ENCODE measurements at places on chromosomes 5 and 9.

DNA sequence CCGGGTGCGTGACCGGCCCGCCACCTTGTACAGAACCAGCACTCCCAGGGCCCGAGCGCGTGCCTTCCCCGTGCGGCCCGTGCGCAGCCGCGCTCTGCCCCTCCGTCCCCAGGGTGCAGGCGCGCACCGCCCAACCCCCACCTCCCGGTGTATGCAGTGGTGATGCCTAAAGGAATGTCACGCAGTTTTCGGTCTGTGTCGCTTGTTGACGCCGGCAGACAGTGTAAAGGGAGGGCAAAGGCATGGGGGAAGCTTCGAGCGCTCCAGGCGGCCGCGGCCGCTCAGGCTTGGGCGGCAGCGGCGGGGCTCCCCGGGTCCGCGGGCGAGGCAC is 1.3 kb downstream of the LRRC26 start:
- no peak for DNase-seq

GRCh38 chr9:134912126-134912840 is 5.4 kb downstream of the FCN1 start:
- DNase-seq = no peak

GRCh38 chr9:129140397-129141065 is 29.3 kb downstream of the PTPA start:
- DNase-seq = no peak

GRCh38 chr5:59421986-59422941 is 471.3 kb downstream of the PDE4D start:
- DNase-seq = no peak

DNA sequence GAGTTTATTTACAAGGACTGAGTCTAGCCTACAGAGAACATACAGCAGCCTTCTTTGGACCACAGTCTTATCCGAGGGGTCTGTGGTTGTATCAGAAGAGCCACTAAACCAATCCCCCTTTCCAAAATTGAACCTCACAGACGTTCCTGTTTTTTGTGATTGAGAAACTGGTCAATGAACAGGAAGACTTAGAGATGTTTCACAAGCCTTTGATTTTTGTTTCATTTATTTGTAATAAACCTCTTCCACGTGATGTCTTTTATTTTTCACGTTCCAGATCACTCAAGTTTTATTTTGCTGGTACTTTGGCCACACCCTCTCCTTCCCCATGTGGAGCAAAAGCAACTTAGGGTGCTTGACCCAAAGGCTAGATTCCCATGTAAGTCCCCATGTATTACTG is 16.1 kb downstream of the CCT5 start:
- no peak for DNase-seq

GRCh38 chr9:137138722-137139467 is at the start of gene GRIN1:
TSS of gene GRIN1 (plus strand) at chr9:137139154. CDS start at chr9:137139487, 333 bp downstream.
- no peak for DNase-seq

GRCh38 chr5:163564321-163564938 is 59.0 kb downstream of the MAT2B start:
- peak; percentile 28 for DNase-seq

GRCh38 chr9:136564379-136564988 is 18.6 kb upstream of the NOTCH1 start:
- DNase-seq = no peak

GRCh38 chr9:109466623-109467590 is 31.2 kb downstream of the PTPN3 start:
- DNase-seq = no peak

DNA sequence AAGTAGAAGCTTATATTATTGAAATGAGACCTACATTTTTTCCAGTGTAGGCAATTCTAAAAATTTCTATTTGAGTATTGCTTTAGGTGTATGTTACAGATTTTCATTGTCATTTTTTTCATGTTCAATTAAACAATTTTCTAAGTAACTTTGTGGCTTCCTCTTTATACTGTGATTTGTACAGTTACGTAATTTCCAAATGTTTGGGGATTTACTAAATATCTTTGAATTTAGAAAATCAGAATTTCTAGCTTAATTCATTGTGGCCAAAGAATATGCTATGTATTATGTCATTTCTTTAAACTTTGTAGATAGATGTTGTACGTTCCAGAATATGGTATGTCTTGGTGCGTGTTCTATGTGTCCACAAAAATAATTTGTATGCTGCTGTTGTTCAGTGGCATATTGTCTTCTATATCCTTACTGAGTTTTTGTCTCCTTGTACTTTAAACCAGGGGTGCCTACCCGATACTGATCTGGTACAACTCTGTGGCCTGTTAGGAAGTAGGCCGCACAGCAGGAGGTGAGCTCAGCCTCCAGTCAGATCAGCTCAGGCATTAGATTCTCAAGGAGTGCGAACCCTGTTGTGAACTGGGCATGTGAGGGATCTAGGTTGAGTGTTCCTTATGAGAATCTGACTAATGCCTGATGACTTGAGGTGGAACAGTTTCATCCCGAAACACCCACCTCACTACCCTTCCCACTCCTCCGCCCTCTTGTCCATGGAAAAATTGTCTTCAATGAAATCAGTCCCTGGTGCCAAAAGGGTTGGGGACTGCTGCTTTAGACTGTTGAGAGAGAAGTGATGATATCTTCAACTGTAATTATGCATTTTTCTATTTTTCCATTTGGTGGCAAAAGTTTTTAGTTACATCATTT is 63.5 kb downstream of the UBE2R2 start:
- DNase-seq = no peak

DNA sequence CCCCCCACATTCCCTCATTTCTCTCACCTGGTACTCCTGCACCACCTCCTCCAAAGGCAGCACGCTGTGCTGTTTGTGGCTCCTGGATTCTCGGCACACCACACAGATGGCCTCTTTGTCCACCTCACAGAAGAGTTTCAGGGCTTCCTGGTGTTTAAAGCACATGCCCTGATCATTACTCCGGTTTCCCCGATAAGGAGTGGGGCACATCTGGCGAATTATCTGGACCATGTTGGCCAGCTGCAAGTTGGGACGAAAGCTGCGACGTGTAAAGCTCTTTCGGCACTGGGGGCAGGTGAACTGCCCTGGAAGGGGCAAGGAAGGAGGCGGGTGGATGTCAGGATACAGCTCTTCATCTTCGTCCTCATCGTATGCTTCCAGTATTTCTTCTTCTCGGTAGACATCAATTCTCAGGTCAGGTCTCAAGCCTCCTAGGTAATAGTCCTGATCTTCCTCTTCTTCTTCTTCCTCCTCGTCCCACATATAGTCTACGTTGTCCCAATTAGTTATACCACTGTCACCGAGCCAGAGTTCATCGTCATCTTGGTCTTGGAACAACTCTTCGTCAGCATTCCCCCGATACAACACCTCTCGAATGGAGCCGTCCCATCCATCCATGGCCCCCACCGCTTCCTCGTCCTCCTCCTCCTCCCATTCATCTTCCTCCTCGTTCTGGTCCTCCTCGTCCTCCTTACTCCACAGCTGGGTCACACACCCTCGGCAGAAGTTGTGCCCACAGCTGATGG is 796 bp downstream of the TRIM52 start:
- no peak for DNase-seq

- DNase-seq = no peak
Observed at GRCh38 chr9:89734600-89735041, 129.8 kb downstream of the GADD45G start.

DNA sequence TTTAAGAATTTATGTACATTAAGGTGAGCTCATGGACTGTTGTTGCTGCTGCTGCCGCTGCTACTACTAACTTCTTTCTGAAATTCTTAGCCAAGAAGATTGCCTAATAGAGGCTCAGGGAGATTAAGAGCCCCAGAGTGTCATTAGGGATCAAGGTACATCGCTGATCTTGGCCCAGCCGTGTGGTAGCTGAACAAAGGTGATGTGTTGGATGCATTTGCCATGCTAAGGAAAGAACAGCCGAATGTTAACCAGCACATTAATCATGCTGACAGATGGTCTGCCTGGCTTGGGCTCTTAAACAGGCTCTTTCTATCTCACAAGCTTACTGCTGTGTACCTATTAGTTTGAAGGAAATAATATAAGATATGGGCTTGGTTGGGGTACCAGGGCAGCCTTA is 137.1 kb downstream of the KCTD16 start:
- no peak for DNase-seq

GRCh38 chr9:99269416-99269815 is 47.3 kb downstream of the SEC61B start:
- no peak for DNase-seq

DNA sequence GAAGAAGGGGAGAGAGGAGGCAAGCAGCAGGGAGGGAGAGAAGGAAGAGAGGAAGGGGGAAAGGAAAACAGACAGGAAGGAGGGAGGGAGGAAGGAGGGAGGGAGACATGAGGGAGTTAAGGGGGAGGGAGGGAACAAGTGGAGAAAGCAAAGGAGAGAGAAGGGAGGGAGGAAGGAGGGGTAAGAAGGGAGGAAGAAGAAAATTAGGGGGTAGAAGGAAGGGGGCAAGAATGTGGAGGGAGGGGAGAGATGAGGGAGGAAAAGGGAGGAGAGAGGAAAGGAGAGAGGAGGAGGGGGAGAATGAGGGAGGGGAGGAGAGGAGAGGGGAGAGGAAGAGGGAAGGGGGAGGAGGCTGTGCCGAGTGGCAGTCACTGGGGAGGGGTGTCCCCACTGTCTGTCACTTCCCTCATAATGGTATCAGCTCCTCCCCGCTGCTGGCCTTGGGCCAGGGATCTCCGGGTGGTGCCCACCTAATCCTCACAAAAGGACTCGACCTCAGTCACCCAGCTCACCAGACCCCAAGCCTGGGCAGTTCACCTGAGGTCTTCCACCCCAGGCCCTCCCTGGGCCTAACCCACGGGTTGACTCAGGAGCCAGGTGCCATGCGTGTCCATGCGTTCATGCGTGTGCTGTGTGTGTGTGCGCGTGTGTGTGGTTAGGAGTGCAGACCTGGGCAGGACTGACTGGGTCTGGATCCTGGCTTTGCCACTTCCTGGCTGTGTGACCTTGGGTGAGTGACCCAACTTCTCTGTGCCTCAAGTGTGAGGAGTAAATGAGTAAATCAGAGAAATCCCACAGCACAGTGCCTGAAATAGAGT is 18.1 kb downstream of the C9orf50 start:
- no peak for DNase-seq

GRCh38 chr5:59238126-59238902 is 655.2 kb downstream of the PDE4D start:
- DNase-seq = no peak

DNA sequence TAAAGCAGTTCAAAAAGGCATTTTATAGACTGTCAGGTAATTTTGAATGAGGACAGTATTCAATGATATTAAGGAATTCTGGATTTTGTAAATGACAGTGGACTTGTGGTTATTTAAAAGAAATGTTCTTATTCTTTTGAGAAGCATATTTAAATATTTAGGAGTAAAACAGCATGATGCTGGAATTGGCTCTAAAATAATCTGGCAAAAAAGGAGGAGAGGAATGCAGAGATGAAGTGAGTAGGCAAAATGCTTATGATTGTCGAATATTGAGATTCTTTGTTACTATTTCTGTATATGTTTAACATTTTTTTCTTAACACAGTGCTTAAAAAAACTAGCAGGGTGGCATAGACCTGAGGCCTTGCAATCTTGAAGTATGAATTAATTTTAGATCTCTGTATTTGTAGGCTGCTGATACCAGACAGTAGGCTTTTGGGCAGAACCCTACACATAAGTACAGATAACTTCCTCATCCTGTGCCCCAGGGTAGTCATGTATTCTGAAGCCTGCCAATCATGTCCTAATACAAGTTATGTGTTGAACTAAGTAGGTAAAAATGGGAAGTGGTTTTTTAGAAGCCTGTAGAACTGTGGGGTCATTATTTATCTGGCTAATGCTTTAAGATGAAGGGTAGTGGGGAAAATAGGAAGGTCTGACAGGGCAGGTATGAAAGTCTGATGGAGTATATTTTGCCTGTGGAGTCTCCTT is 9.4 kb downstream of the CD180 start:
- DNase-seq = no peak

- DNase-seq = no peak
Observed at GRCh38 chr9:71921190-71921814, 9.9 kb downstream of the C9orf85 start.

DNA sequence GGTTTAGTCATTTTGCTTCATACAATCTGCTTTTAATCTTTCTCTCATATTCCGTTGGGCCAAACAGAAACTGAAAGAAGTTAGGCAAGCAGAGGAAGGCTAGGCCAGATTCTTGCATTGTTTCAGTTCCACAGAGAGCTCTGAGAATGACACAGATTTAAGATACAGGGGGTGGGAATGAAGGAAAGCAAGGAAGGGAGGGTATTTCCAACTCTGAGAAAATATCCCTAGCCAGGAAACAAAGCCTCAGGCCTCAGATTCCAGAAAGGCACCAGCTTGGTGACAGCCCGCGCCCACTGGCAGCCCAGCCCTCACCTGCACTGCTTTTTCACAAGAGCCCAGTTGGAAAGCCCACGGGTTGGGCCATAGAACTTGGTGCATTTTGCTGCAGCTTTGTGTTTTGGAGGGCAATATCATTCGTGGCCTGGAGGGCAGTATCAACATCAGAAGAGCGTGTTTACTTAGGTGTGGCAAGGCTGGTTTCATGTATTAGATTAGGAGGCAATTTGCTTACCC is 63.5 kb downstream of the ENC1 start:
- DNase-seq = no peak

- no peak for DNase-seq
Observed at GRCh38 chr5:140672455-140673186, 755 bp downstream of the DND1 start.

DNA sequence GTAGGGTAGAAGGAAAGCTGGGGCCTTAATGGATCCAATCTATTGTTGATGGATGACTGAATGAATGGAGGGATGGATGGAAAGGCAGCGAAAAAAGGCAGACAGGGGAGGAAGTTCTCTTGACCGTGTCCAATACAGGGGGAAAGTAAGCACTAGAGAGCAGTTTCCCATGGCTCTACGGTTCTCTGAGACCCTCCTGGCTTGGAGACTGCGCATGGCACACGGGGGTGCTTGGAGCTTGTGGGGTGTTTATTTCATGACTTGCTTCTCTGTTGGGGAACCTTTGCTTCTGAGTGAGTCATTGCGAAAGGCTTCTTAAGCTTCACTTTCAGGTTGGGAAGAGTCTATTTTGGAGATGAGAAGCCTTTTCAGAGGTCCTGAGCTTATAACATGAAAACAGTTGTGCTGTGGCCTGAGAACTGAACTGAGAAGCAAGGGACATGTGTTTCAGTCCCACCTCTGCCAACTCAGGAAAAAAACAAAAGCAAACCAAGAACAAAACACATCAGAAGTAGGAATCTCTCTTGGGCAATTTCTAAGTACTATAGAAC is 12.8 kb upstream of the TEX48 start:
- no peak for DNase-seq

- DNase-seq = no peak
Observed at GRCh38 chr9:18338042-18338441, 135.9 kb upstream of the ADAMTSL1 start.

DNA sequence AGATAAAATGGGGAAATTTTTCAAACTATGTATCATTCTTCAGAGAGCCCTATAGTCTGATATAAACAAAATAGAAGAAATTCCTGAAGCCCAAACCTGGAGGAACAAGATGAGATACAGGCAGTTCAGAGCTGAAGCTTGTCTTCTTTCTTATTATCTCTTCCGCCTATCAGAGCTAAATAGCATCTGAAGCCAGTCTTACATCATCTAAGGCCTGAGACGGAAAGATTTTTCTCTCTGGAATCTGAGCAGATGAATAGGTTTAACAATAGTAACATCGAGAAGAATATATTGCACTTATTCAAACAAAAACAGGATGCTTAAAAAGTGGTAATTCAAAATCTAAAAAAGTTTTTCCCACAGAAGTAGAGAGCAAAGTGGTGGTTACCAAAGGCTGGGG is 59.8 kb downstream of the LPAR1 start:
- DNase-seq = no peak

GRCh38 chr5:133944263-133945185 is 23.9 kb downstream of the C5orf15 start:
- no peak for DNase-seq

- no peak for DNase-seq
Observed at GRCh38 chr9:129002992-129003391, 25.1 kb downstream of the SH3GLB2 start.

All from stimulated activated CD8-positive, alpha-beta memory T cell treated with anti-CD3 and anti-CD28 coated beads, Interleukin-4, amount 100 ng/mL, for 1 hour (primary cell).